ENCODE measurements at places on chromosomes 2 and 18.

- no peak for DNase-seq
Measured at GRCh38 chr2:99694331-99694730, 204.5 kb upstream of the REV1 start.

DNA sequence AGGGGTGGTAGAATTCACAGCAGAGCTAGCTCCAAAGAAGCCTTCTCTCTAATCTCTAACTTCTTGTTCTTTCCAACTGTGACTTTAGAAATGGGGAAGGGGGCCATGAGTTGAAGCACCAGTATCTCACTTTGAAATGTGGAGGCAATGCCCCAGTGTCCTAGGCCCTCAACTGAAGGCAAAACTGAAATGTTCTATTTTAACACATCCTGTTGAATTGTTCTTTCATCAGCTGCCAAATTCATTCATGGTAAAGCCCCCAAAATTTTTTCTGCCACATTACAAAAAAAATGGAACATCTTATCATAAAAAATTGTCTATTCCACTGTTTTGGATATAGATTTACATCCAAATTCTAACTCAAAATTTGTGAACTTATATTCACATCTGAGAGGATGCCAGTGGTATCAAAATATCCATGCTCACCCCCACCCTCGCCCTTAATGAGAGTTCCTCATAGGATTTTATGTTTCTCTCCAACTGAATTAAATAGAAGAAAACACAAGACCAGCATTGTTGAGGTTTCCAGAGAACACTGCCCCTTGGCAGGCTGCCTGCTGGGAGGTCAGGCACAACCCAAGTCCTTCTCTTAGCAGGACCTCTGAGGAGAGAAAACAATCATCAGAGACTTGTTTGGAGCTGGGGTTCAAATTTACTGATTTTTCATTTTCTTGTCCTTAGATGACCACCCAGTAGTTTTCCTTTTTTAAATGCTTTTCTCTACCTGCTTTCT lies 147.4 kb upstream of the PGAP1 start:
- DNase-seq: no peak

- no peak for DNase-seq
Measured at GRCh38 chr2:27250652-27251379, 12.0 kb downstream of the SLC30A3 start.

DNA sequence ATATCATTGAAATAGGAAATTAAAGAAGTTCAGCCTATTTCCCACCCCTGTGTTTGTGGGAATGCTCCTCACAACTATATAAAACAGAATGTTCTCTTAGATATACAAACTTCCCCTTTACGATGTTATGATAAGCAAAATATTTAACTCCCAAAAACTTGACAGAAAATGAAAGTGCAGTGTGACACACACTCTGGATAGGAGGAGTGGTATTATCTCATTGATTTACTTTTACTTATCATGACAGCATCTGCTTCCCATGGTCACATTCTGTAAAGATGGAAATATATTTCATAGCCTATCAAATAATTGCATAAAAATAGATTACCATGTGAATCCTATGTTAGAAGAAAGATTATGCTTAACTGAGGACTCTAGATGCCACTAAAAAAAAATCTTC lies 96.6 kb upstream of the STK17B start:
- DNase-seq: no peak

GRCh38 chr18:46587600-46587999 lies 69.4 kb downstream of the LOXHD1 start:
- no peak for DNase-seq

GRCh38 chr2:68579689-68580088 lies 63.7 kb upstream of the PROKR1 start:
- no peak for DNase-seq

DNA sequence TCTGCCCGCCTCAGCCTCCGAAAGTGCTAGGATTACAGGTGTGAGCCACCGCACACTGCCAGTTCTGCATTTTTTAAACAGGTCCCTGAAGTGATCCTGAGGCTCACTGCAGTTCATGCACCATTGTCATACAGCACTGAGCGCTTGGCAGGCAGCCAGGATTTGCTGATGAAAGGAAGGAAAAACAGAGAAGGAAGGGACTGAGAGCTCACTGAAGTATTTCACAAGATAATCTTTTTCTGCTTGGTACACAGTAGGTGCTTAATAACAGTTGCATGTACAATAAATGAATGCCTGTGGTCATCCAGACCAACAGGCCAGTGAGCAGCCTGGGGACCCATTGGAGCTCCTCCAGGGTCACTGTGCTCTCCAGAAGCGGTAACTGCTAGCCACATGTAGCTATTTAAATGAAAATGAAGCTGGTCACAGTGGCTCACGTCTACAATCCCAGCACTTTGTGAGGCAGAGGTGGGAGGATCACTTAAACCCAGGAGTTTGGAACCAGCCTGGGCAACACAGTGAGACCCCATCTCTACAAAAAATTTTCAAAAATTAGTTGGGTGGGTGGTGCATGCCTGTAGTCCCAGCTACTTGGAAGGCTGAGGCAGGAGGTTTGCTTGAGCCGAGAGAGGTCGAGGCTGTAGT lies 33.1 kb upstream of the SMAD7 start:
- DNase-seq: peak; percentile 29
